Activated naive CD8-positive, alpha-beta T cell treated with anti-CD3 and anti-CD28 coated beads, Interleukin-2, amount 10 ng/mL, durations not matched to agents 7 days and 5 days (primary cell): ENCODE measurements at places on chromosomes 2 and 18. TPM values are rescaled to one million over a fixed set of nuclear protein-coding genes. Genes with fewer than 3 reads are reported as not detected.

Gene RUFY4
- total RNA-seq: 3.0 TPM

Gene CLEC4F
- total RNA-seq: not detected

Gene PNKD
- total RNA-seq: 36.3 TPM

Gene INPP5D
- total RNA-seq: 135 TPM

Gene PREB
- total RNA-seq: 51.7 TPM

Gene CNGA3
- not detected for total RNA-seq

Gene CRYGB
- not detected for total RNA-seq

Gene CHRNA1
- not detected for total RNA-seq

Gene NAT8
- total RNA-seq: not detected

Gene PLGLB1
- total RNA-seq: 14.0 TPM

Gene ACVR1C
- total RNA-seq: 2.1 TPM

Gene GREB1L
- not detected for total RNA-seq

Gene SDC1
- total RNA-seq: not detected
